ENCODE measurements at places on chromosomes 3 and 15.

DNA sequence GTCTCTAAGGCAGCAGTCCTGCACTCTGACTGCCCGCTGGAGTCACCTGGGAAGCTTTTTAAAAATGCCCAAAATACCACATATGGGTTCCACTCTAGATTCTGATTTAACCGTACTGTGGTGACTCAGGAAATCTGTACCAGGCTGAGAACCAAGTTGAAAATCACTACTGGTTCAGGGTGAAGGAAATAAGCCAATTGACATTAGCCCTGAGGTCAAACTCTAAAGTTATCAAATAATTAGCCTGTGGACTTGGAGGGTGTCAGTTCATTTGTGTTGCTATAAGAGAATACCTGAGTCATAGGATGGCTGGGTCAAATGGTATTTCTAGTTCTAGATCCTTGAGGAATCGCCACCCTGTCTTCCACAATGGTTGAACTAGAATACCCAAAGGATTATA, 321.7 kb upstream of the ROPN1 start:
- DNase-seq = no peak
- H3K4me3 ChIP-seq = no peak overlapping the region
- no peak overlapping the region for H3K27ac ChIP-seq
- H3K27me3 ChIP-seq = no peaks in the 10 kb centered on the region

- no peaks in the 10 kb centered on the region for H3K36me3 ChIP-seq
- H3K4me1 ChIP-seq = no peaks in the 10 kb centered on the region
- DNase-seq = no peak
- no peak overlapping the region for H3K4me3 ChIP-seq
- no peak overlapping the region for H3K27ac ChIP-seq
Measured at GRCh38 chr15:98221144-98221543, 260.6 kb downstream of the ARRDC4 start.

GRCh38 chr15:38624244-38625205, 59.9 kb upstream of the RASGRP1 start:
- no peak overlapping the region for H3K27ac ChIP-seq
- no peak for DNase-seq
- H3K27me3 ChIP-seq = no peaks in the 10 kb centered on the region
- H3K4me3 ChIP-seq = no peak overlapping the region
- H3K4me1 ChIP-seq = no peaks in the 10 kb centered on the region

- no peak for DNase-seq
- no peaks in the 10 kb centered on the region for H3K36me3 ChIP-seq
- no peaks in the 10 kb centered on the region for H3K4me1 ChIP-seq
- H3K27me3 ChIP-seq = no peaks in the 10 kb centered on the region
- H3K27ac ChIP-seq = no peak overlapping the region
Measured at GRCh38 chr3:168495270-168495669, 399.5 kb upstream of the GOLIM4 start.

DNA sequence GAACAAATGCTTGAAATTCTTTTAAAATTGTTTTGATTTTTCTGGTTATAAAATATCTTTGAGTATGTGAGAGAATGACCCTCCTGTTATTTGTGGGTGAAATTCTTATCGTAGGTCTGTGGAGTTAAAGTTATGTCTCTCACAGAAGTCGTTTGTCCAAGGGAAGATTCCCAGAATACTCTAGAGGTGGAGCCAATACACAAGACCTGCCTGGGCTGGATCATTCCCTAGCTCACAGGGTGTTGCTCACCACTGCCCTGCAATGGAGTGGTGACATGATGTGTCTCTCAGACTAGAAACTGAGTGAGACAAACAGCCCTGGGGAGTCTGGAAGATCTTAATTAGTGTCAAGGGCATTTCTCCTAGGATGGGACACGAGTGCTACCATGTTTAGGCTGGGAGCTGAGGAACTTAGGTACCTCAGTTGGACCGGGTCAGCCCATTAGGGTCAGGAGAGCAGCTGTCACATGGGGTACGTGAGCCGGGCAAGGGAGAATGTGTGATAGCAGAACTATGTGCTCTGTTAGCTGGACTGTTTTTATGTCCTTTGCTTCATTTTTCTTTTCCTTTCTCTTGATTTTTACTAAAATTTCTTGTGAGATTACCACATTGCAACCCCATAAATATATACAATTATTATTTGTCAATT, 53.6 kb upstream of the MYO5C start:
- H3K4me1 ChIP-seq = no peaks in the 10 kb centered on the region
- DNase-seq = no peak
- no peaks in the 10 kb centered on the region for H3K27me3 ChIP-seq
- peaks cover 32% of the 10 kb centered on the region for H3K36me3 ChIP-seq

GRCh38 chr3:18469775-18470174, 44.6 kb upstream of the SATB1 start:
- H3K36me3 ChIP-seq = no peaks in the 10 kb centered on the region
- H3K27ac ChIP-seq = no peak overlapping the region
- no peak for DNase-seq
- H3K4me3 ChIP-seq = no peak overlapping the region
- no peaks in the 10 kb centered on the region for H3K4me1 ChIP-seq

DNA sequence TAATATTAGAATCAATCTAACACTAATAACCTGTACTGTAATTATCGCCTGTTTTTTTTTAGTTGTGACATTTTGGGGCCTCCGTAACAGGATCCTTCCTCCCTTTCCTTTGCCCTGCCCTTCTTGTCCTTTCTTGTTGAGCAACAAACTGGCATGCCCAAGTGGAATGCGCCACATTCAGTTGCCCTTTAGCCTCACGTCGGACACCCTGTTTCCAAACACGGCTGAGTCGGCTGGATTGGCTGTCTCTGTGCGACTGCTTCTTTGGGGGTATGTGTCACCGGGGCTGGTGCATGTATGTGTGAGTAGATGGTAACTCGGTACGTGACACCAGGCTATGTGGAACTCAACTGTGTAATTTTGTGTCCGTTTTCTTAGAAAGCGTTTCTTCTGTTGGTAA, 24.1 kb downstream of the TRAK1 start:
- H3K4me1 ChIP-seq = peaks cover 20% of the 10 kb centered on the region
- no peaks in the 10 kb centered on the region for H3K36me3 ChIP-seq
